ENCODE measurements at places on chromosomes 13 and 19. TPM values are rescaled to one million over a fixed set of nuclear protein-coding genes. Genes with fewer than 3 reads are reported as not detected.

Gene ANKLE1
- total RNA-seq = 0.69 TPM

Gene PRDX2
- total RNA-seq = 381 TPM

GRCh38 chr13:95164830-95165229 is 136.4 kb downstream of the ABCC4 start:
- DNase-seq = no peak

Gene ACER1
- not detected for total RNA-seq

DNA sequence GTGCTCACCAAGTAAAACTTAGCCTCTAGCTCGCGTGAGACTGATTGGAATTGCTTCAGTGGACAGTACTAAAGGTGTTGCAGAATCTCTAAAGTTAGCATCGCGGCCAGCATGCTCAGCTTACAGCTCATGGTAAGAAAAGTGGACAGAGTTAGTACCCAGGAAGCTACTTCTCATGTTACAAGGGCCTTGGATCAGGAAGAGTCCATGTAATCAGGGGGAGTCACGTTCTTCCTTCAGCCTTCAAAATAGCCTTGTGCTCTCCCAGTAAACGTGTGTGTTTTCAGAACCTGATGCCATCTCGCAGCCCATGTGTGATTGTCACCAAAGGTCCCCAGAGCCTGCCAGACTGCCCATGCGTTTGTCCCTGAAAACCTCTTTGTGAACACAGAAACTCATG is 195.8 kb upstream of the RNF113B start:
- DNase-seq = no peak
